D721Med (cell line): ENCODE measurements at places on chromosomes 7 and 10.

DNA sequence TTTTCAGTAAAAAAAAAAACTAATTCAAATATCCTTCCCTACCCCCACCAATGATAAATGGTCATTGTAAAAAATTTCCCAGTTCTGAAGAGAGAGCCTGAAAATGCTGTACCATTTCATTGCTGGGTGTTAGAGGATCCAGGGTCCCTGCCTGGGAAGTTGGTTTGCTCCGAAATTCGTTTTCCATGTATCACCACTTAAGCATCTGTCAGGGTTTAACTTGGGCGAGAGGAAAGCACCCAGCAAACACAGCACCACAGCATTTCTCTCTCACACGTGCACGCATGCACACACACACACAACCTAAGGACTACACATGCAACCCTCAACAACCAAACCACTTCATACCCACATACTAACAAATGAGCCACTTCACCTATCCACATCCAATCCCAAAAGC is 42.1 kb upstream of the EMX2 start:
- DNase-seq = no peak

DNA sequence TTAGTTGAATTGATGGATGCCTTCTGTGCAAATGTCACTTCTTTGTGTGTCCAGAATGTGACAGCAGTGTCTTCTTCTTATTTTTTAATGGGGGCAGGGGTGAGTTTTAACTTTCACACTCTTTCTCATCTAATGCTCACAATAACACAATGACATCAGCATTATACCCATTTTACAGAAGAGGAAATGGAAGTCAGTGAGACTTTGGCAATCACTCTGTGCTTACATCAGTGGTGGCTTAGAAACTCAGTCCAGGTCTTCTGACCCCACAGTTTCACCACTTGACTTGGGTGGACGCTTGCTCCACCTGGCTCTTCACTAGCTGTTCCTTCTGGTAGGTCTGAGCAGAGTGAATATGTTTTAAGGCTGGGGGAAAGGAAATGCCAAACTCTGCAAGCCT is 124.0 kb downstream of the PRKCQ start:
- no peak for DNase-seq

GRCh38 chr7:36058020-36058592 is 94.9 kb upstream of the EEPD1 start:
- DNase-seq = no peak

- DNase-seq = no peak
Measured at GRCh38 chr10:99234041-99234790, 1.4 kb downstream of the HPSE2 start.

- DNase-seq = no peak
Measured at GRCh38 chr7:145378197-145378596, 542.3 kb upstream of the TPK1 start.

DNA sequence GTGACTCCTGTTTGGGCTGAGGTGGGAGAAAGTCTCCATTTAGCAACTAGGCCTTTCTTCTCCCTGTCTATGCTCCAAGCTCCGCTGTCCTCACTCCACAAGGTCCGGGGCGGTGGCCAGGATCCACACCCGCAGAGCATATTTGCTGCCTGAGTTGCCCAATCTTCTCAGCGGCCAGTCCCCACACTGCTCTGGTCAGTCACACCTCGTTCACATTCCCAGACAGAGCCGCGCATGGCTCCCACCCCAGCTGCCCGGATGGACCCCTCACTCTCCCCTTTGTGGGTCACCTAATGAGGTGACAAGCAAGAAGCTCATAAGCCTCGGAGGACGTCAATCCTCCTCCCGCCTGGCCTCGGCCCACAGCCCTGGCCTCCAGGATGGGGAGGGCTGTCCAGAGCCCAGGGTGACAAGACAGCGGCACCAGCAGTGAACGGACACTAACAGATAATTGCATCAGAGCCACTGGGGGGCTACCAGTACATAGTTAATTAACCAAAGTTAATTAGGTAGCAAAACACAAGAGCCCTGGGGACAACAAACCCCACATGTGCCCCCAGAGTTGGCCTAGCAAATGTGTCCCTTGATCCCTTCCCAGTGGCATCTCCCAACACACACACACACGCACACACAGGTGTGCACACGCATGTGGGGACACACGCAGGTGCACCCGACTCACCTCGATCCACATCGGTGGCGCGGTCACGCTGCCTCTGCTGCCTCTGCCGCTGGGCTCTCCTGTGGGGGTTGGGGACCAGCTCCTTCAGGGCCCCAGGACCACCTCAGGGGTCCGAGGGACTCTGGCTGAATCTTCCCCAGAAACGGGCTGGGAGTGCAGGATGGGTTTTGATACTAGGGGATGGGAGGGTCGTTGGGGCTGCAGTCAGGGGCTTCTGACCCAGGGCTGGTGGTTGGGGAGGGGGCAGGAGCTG is 11.8 kb downstream of the EPHA1 start:
- no peak for DNase-seq

DNA sequence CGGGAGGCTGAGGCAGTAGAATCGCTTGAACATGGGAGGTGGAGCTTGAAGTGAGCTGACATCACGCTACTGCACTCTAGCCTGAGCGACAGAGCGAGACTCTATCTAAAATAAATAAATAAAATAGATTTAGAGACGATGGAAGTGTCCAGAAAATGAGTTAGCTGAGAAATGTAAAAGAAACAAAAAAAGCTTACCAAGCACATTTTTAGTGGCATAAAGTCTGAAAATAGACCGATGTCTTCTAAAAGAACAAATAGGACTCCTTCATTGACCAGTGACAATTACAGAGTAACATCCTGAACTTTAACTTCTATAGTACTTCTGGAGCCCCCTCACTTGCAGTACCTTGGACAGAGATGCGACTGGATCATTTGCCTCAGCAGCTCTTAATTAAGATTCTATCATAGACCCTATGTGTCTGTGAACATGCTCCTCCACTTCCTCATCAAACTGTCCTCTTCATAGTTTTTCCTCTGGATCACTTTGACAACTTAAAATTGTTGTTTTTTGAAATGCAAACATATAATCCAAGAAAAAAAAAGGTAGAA is 25.2 kb upstream of the SRPK2 start:
- DNase-seq = no peak

- no peak for DNase-seq
Measured at GRCh38 chr7:140059273-140060242, 3.2 kb downstream of the PARP12 start.

GRCh38 chr7:2876031-2876731 is 32.1 kb upstream of the GNA12 start:
- no peak for DNase-seq

GRCh38 chr10:132264306-132264950 is 43.3 kb downstream of the STK32C start:
- no peak for DNase-seq

- no peak for DNase-seq
Measured at GRCh38 chr7:36601601-36602000, 122.7 kb downstream of the AOAH start.

GRCh38 chr7:139697056-139697455 is 80.7 kb downstream of the HIPK2 start:
- no peak for DNase-seq

DNA sequence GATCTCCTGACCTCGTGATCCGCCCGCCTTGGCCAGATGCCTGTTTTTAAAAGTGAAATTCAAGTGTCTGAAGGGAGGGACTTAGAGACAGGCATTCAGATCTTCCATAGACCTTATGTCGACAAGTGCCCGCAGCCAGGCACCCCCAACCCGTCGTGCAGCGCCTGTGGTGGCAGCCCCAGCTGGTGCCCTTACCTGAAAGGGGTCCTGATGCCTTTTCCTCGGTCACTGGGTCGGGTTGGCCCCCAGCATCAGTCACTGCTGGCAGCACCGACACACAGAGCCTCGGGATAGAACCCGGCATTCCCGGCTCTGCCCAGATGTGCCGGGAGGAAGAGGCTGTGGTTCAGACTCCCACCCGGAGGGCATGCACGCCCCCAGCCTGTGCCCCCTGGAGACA is 23.3 kb downstream of the LRRC27 start:
- no peak for DNase-seq

- DNase-seq = no peak
Measured at GRCh38 chr7:129168231-129169021, 20.0 kb upstream of the SMO start.

DNA sequence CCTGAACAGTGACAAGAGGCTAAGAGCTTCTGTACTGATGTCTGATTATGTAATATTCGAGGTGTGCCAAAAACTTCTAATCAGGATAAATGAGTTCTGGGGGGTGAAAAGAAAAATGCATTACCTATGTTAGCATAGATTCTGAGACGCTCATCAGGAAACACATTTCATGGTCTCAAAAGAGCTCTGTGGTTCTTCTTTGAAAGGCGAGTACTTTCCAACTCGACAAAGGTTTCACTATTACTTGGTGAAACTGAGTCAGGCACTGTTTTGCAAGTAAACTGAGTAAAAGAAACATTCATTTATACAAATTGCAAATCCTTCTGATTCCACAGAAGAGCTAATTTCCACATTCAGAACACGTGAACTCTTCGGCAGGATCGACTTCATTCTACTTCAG is 523.2 kb downstream of the GATA3 start:
- no peak for DNase-seq

DNA sequence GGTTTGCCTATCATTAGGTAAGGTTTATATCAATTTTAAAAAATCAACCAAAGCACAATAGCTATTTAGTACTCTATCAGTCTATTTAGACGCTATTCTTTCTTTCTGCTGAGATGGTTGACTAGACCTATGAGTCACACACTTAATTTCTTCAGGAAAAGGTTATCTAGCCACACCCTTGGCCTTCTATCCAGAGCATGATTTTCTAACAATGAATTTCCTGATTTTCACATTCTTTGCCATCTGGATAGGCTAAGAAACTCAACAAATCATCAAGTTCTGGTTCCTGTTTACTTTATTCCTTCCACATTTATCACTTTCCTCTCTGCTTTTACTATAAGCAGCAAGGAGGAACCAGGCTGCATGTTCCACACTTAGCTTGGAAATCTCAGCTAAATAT is 8.1 kb downstream of the PRPS1L1 start:
- no peak for DNase-seq

- no peak for DNase-seq
Measured at GRCh38 chr7:29965030-29965429, 24.6 kb downstream of the SCRN1 start.

GRCh38 chr10:133009218-133009950 is 67.0 kb upstream of the CFAP46 start:
- no peak for DNase-seq

GRCh38 chr10:117166418-117167345 is 28.6 kb upstream of the VAX1 start:
- no peak for DNase-seq

GRCh38 chr10:75032813-75033212 is 78.6 kb upstream of the SAMD8 start:
- no peak for DNase-seq

DNA sequence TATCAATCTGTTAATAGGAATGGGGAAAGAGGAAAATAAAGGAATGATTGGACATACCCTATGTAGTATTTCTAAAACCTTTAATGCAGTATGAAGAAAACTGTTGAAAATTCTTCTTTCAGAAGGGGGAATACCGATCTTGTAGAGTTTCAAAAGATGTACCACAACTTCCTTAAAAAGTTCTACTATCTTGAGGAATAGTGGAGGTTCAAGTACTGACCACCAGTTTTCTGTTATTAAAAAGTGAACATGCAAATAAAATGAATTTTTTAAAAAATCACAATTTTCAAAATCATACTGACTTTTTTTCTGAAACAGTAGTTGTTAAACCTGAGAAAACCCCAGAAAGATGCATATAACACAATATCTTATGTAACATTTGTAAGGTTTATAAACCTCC is 86.5 kb downstream of the HERC4 start:
- DNase-seq = no peak

GRCh38 chr10:97532935-97533671 is 34.4 kb downstream of the UBTD1 start:
- no peak for DNase-seq

DNA sequence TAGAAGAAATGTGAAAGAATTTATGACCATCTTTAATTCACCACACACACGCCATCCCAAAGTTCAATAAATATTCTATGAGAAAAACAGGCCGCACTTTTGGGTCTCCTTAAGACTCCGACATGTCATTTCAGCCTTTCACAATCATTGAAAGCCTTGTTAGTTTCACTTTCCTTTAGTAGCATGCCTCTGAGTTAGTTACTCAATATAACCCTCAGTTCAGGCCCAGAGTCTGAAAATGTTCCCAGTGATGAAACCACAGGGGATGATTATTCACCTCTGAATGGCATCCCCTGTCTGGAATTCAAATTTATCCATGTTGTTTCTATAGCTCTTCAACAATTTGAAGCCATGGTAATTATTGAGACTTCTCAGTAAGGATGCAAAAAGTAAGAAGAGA is 278.1 kb upstream of the NRP1 start:
- no peak for DNase-seq

DNA sequence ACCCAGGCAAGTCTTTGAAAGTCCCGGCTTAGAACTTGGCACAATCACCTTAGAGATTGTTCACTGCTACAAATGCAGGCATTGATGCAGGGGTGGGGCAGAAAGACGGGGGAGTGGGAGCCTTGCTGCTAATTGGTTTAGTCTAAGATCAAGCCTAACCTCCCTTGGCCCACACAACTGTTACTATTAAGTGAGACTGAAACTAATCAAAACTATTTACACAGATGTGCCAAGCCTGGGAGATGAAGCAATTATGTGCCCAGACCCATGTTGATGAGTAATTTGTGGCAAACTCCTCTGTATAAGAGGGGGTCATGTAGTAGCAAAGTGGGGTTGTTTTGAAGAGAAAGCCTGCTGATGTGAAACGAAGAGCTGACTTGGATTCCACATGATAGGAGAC is 178.2 kb upstream of the ITGB1 start:
- no peak for DNase-seq

- no peak for DNase-seq
Measured at GRCh38 chr10:104054430-104054829, 31.2 kb downstream of the COL17A1 start.

DNA sequence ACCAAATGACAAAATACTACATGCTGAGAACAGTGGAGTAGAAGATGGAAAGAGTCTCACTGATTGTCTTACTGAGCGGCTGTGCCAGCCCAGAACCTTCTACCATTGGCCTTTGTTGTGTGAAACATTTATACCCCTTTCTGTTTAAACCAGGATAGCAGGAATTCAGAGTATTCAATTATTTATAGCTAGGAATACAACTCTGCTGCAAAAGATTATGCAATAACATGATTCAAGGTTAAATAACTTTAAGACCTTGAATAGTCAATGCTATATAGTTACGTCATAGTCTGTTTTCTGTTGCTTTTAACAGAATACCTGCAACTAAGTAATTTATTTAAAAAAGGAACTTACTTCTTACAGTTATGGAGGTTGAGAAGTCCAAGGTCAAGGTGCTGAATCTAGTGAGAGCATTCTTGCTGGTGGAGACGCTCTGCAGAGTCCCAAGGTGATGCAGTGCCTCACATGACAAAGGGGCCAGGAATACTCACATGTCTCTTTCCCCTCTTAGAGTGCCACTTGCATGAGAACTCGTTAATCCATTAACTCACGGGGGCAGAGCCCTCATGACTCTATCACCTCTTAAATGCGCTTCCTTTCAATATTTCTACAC is 371.8 kb downstream of the MDFIC start:
- DNase-seq = no peak

- DNase-seq = no peak
Measured at GRCh38 chr7:138738114-138738513, 37.0 kb upstream of the SVOPL start.
